ENCODE measurements at places on chromosomes 13 and 19.

GRCh38 chr13:23571431-23571830 lies 1.2 kb downstream of the TNFRSF19 start:
- H3K36me3 ChIP-seq: no peaks in the 10 kb centered on the region
- no peaks in the 10 kb centered on the region for H3K27me3 ChIP-seq
- DNase-seq: no peak
- peak overlapping the region; percentile 63 for H3K4me3 ChIP-seq
- peak overlapping the region; percentile 90 for H3K27ac ChIP-seq

DNA sequence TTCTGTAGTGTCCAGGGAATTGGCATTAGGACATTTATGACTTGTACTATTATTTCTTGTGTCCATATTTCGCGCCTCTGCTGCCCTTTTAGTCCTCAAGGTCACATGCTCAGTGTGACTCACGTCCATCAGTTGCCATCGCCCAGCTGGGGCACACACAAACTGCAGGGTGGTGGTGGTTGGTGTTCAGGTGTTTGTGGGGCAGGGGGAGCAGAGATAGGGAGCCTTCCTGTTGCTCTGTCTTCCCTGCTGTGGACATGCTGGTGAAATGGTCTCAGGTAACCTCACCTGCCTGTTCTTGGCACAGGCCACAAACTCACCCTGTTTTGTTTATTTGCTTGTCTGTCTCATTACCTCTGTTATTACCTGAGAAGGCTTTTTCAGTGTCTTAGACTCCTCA lies 22.4 kb downstream of the PRR12 start:
- no peak for DNase-seq
- H3K36me3 ChIP-seq: peaks cover 91% of the 10 kb centered on the region
- H3K27me3 ChIP-seq: no peaks in the 10 kb centered on the region
- H3K4me1 ChIP-seq: no peaks in the 10 kb centered on the region

- peaks cover 25% of the 10 kb centered on the region for H3K4me1 ChIP-seq
- no peaks in the 10 kb centered on the region for H3K27me3 ChIP-seq
- H3K27ac ChIP-seq: no peak overlapping the region
- no peak for DNase-seq
- H3K36me3 ChIP-seq: peaks cover 58% of the 10 kb centered on the region
Measured at GRCh38 chr19:54178581-54179261, 5.8 kb upstream of the TMC4 start.

- no peak overlapping the region for H3K27ac ChIP-seq
- peaks cover 73% of the 10 kb centered on the region for H3K36me3 ChIP-seq
- DNase-seq: no peak
Measured at GRCh38 chr19:45630463-45630862, 8.7 kb downstream of the EML2 start.

- no peaks in the 10 kb centered on the region for H3K27me3 ChIP-seq
- H3K36me3 ChIP-seq: no peaks in the 10 kb centered on the region
- no peak for DNase-seq
- H3K4me3 ChIP-seq: no peak overlapping the region
Measured at GRCh38 chr19:23404676-23405075, 9.4 kb upstream of the ZNF91 start.

All from spinal cord (tissue), 10 donors.